ENCODE measurements at places on chromosomes 7 and 10.
A peak's percentile ranks its signal among the peaks of the same experiment; 100 is the strongest.

DNA sequence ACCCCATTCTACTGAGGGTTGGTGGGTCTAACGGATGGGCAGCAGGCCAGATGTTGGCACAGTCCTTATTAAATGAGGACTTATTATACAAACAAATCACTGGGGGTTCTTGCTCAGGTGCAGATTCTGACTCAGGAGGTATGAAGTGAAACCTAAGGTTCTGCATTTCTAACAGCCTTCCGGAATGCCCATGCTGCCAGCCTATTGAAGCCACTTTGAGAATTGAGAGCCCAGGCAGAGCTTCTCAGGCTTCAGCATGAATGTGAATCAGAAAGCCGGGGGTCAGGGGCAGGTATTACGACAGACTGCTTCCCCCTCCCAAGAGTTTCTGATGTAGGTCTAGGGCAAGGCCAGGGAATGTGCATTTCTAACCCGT is 34.1 kb upstream of the NPFFR1 start:
- no peak for DNase-seq

DNA sequence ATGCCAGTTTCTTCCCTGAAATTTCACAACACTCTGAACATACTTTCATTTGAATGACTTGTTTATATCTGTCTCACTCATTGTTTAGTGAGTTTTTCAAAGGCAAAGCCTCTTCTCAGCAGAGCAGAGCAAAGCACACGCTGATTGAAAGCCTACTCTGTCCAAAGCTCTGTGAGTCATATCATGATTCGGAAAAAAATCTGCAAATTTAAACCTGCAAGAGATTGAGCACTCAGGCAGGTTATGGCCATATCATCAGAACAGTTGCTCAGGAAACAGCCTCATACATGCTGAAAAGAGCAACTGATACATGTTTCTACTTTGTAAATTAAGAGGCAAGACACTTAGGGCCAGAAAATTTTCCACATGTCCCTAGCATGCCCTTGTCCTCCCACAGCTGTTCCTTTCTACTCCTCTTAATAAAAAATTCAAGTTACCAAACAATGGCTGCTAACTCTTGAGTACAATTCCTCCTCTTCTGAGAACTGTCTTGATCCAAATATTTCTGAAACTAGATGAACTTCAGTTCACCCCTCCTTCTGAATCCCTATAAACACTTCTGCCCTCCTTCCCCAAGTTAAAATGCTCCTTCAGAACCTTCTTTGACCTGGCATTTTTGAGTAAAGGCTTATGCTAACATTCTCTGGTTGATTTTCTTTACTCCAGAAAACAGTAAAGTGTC is 140.6 kb upstream of the HPS1 start:
- DNase-seq, result no peak

DNA sequence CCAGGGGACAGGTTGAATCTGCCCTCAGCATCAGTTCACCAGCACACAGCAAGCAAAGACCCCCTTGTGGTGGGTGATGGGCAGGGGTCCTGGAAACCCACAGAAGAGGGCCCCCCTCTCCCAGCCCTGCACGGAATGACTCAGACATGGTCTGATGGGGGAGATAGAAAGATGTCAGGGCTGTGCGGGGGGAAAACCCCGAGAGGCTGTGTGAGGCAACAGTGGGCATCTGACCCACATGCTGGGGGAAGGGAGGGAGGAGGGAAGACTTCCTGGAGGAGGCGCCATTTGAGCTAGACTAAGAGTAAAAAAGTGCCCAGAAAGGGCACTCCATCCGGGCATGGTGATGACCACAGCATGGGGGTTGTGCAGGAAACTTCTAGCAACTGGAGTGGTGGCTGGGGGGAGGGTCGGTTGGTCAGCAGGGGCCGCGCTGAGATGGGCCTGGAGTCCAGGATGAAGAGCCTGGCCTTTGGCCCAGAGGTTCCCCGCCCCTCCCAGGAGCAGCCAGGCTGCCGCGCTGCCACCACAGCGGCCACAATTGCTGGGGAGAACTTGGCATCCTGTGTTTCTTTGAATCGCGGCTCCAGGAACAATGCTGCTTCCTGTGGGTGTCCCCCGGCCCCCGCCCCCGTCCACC is 2.5 kb downstream of the LFNG start:
- DNase-seq, result no peak

GRCh38 chr7:154646126-154647013 is 356.6 kb downstream of the PAXIP1 start:
- no peak for DNase-seq

GRCh38 chr10:114899982-114900381 is 38.0 kb upstream of the TRUB1 start:
- DNase-seq, result no peak

DNA sequence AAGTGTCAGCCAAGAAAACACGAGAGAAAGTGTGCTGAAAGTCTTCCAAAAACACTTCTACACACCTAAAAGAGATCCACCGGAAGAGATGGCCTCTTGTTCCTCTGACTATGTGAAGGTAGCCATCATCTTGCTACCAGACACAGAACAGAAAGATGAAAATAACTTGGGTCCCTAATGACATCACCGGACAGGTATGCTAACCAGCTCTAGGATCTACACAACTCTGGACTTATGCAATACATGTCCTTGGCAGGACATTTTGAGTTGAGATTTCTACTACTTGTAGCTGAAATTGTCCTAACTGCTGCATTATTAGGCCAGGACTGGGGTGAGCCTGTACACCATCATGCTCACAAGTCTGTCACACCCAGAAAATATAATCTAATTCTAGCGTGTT is 358.7 kb downstream of the ELMO1 start:
- DNase-seq, result no peak

- DNase-seq, result no peak
Measured at GRCh38 chr10:52752801-52753445, 19.7 kb downstream of the MBL2 start.

DNA sequence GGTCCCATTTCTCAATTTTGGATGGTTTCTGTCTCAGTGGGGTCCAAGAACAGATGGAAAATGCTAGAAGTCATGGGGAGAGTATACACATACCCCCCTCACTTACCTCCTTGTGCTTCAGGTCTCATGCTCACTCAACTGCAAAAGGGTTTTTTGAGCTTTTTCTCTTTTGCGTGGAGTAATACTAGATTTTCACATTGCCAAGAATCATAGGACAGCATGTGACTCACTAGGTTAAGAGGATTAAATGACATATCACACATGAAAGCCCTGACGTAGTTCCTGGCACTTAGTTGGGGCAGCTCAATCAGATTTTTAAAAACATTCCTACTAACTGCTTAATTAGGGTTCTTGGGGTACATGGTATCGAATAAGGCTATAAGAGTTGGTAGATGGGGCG is 4.5 kb downstream of the PI4K2A start:
- DNase-seq, result no peak

DNA sequence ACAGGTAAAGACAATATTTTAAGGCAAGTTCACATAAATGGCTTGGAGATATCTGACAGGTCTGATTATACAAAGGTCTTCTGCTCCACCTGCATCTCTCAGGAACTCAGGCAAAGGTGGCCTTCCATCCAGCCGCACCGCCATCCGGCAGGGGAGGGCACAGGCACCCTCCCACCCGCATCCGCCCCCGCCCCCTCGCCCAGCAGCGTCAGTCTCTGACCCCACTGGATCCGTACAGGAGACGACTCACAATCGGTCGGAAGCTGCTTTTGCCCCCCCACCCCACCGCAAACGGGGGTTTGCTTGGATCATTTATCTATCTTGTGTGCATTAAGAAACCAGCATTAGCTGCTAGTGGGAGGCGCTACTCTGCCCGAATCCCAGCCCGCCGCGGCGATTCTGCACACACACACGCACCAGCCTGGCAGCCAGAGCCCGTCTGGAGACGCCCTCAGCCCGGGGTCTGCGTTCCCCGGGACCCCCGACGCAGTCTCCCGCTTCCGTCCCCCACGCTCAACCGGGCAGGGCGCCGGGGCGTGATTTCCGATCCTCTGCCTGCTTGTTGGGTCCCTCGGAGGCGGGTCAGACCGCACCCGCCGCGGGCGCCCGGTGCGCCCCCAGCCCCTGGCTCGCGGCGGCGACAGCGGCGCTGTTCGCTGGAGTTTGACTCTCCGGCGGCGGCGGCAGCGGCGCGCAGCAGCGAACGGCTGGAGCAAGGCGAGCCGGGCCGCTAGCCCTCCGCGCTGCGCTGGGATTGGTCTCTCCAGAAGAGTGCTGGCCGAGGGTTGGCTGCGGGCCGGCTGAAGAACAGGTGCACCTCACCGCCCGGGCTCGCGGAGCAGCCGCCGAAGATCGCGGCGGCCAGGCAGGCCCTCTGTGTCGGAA is 820 bp upstream of the NRG3 start:
- DNase-seq, result no peak

GRCh38 chr10:12826800-12827372 is 174.6 kb downstream of the CCDC3 start:
- no peak for DNase-seq

DNA sequence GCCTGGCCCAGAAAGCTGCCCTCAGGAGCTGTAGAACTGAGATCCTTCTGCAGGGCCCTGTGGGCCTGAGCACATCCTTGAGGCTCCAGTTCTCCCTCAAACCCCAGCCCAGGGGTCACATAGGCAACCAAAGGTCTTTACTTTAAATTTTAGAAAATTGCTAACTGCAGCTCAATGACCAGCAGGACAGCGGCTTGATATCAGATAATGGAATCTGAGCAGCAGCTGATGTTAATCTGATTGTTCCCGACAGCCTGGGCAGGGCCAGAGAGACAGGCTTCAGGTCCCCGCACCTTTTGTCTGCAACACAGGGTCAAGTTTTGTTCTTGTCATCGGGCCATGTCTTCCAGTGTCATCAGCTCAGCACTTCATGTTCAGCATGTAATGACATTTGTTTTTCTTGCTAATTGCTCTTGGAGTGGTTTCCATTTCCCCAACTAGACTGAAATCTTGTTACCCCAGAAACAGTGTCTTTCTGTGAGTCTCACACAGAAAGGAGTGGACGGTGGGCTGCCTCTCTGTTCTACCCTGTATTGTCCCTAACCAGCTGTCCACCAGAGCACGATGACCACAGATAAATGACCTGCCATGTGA is 91.0 kb downstream of the PAXIP1 start:
- no peak for DNase-seq

- DNase-seq, result peak; percentile 19
Measured at GRCh38 chr7:44489955-44490350, 505 bp downstream of the NUDCD3 start.

GRCh38 chr7:148524479-148525224 is 65.9 kb upstream of the C7orf33 start:
- DNase-seq, result no peak

DNA sequence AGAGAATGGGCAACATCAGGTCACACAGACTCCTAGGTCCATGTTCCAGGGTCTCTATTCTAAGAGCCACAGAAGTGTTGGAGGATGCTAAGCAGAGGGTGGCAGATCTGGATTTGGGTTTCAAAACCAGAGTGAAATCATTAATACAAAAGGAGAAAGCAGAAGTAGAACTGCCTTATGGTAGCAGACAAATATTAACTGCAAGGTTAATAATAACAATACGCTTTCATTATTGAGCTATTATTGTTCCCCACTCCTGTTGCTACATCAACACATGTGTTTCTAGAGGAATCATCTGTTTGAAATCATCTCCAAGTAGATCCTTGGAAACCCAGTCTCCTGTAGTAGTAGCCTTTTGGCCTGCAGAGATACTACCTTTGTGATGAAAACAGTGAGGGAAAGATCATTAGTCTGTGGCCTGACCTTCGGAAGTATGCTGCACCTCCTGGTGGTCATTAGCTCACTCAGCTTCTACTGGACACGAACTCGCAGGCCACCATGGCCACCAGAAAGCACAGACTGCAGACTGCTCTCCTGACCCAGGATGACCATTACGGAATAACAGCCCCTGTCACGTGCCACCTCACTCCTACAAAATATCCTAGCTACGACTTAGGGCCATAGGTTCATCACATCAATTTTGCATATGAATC is 84.6 kb downstream of the XPNPEP1 start:
- DNase-seq, result no peak

DNA sequence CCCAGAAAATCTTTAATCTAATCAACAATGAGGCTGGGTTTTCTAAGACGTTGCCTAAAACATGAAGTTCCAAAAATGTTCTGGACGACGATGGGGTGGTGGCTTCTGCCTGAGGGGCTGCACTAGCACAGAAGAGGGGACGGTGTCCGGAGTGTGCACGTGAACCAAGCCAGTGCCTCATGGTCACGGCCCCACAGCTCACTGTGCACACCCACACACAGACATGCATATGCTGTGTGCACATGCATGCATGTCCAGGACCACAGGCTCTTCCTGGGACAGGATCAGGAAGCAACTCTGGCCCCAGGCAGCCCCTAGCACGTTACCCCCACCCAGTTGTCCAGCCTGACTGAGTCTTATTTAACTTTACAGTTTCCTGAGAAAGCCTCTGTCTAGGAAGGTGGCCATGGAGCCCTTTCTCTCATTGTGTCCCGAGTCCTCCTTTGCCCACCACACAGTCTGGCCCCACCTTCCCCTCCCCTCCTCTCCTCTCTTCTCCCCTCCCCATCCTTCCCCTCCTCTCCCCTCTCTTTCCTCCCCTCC is 100.8 kb downstream of the DNAJB6 start:
- DNase-seq, result no peak

DNA sequence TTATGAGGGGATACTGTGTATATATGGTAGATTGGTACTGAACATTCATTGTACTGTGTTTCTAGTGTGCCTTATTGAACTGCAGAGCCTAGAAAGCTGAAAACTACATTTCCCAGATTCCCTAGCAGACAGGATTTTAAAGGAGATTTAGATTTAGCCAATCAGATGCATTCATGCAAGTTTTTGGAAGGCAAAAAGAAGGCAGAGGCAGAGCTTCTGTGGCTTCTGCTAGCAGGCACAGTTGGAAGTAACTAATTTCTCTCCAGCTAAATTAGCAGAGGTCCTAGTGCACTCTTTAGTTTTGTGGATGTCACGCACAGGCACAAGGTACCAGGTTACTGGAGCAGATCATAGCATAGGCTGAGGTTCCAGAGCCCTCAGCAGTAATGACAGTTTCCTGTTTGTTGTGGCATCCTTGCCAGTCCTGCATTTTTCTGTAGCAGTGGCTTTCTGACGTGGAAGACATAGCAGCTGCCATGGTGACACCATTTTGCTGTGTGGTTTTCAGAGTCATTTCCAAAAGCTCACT is 83.7 kb upstream of the CCDC71L start:
- no peak for DNase-seq

- no peak for DNase-seq
Measured at GRCh38 chr7:152462995-152463708, 27.3 kb upstream of the KMT2C start.

DNA sequence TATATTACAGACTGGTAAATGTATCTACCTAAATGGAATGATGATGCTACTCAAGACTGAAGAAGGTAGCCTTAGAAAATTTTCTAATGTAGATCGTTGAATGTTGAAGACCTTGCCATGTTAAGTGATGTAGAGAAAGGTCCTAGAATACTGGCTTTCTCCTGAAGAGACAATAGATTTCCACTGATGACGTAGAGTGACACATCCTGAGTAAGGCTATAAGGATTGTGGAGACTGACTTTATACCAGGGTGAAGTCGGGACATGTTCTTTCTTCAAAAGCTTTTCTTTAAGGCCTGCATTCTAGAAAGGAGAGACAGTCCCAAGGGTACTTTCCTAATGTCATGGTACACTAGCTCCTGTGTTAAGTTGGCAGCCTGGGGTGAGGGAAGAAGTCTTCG is 58.6 kb downstream of the PCDH15 start:
- no peak for DNase-seq

Data from stimulated activated CD8-positive, alpha-beta memory T cell treated with anti-CD3 and anti-CD28 coated beads, Interleukin-7, amount 100 ng/mL, for 24 hours (primary cell).